ENCODE measurements at places on chromosomes 16 and 17. TPM values are rescaled to one million over a fixed set of nuclear protein-coding genes. Genes with fewer than 3 reads are reported as not detected.

DNA sequence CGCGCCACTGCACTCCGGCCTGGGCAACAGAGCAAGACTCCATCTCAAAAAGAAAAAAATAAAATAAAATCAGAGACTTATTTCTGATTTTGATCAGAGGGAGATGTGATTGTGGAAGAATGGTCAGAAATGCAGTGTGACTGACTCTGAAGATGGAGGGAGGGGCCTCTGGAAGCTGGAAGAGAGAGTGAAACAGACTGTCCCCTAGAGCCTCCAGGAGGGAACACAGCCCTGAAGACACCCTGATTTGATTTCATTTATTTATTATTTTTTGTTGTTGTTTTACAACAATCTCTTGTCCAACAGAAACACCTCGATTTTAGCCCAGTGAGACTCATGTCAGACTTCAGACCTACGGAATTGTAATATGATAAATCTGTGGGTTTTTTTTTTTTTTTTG is 26.1 kb downstream of the BCL7C start:
- no peak overlapping the region for H3K27ac ChIP-seq
- no peak overlapping the region for H3K4me3 ChIP-seq
- DNase-seq, result no peak
- H3K27me3 ChIP-seq, result no peaks in the 10 kb centered on the region
- H3K4me1 ChIP-seq, result no peaks in the 10 kb centered on the region

Gene MT1G
- not detected for total RNA-seq

DNA sequence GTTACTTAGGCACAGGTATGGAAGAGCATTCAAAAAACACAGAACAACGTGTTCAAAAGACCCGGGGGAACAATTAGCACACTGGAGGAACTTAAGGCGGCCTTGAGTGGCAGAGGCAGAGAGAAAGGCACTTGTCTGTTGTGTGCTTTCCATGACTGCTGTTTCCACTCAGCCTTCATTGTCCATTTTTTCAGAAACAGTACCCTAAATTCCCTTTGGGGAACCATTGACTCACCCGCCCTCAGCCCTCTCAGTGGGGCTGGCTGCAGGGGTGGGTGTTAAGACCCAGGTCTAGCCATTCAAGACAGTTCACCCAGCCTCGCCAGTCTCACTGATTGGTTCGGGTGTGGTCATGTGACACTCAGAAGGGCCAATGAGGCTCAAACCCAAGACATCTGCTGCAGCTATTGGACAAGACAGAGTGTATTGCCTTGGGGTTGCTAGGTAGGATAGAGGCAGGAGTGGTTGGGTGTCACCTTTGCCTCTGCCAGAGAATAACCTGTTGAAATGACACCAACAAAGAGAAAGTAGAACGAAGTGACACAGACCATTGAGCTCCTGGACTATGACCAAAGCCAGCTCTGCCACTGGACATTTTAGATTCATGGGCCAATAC is 19.6 kb upstream of the CEP20 start:
- H3K27ac ChIP-seq, result no peak overlapping the region
- H3K4me1 ChIP-seq, result no peaks in the 10 kb centered on the region
- H3K4me3 ChIP-seq, result no peak overlapping the region
- no peaks in the 10 kb centered on the region for H3K27me3 ChIP-seq
- H3K36me3 ChIP-seq, result no peaks in the 10 kb centered on the region

- no peak overlapping the region for H3K27ac ChIP-seq
- no peaks in the 10 kb centered on the region for H3K4me1 ChIP-seq
- no peak overlapping the region for H3K4me3 ChIP-seq
- H3K27me3 ChIP-seq, result no peaks in the 10 kb centered on the region
- no peak for DNase-seq
Measured at GRCh38 chr16:82331397-82331796, 161.4 kb upstream of the MPHOSPH6 start.

- H3K36me3 ChIP-seq, result no peaks in the 10 kb centered on the region
- H3K27ac ChIP-seq, result no peak overlapping the region
- H3K27me3 ChIP-seq, result no peaks in the 10 kb centered on the region
- no peak for DNase-seq
- no peak overlapping the region for H3K4me3 ChIP-seq
Measured at GRCh38 chr16:79005096-79005495, 595.4 kb downstream of the MAF start.

Gene PABPN1L
- not detected for total RNA-seq

DNA sequence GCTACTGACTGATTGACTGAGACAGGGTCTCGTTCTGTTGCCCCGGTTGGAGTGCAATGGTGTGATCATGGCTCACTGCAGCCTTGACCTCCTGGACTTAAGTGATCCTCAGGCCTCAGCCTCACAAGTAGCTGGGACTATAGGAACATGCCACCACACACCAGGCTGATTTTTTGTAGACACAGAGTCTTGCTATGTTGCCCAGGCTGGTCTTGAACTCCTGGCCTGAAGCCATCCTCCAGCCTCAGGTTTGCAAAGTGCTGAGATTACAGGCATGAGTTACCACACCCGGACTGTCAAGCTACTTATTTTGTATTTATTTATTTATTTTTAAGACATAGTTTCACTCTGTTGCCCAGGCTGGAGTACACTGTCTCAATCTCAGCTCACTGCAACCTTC is 55.2 kb downstream of the METTL16 start:
- H3K4me3 ChIP-seq, result no peak overlapping the region
- H3K27me3 ChIP-seq, result no peaks in the 10 kb centered on the region
- DNase-seq, result no peak
- H3K4me1 ChIP-seq, result no peaks in the 10 kb centered on the region
- peaks cover 1% of the 10 kb centered on the region for H3K36me3 ChIP-seq
- H3K27ac ChIP-seq, result no peak overlapping the region

Gene TEX14
- not detected for total RNA-seq

DNA sequence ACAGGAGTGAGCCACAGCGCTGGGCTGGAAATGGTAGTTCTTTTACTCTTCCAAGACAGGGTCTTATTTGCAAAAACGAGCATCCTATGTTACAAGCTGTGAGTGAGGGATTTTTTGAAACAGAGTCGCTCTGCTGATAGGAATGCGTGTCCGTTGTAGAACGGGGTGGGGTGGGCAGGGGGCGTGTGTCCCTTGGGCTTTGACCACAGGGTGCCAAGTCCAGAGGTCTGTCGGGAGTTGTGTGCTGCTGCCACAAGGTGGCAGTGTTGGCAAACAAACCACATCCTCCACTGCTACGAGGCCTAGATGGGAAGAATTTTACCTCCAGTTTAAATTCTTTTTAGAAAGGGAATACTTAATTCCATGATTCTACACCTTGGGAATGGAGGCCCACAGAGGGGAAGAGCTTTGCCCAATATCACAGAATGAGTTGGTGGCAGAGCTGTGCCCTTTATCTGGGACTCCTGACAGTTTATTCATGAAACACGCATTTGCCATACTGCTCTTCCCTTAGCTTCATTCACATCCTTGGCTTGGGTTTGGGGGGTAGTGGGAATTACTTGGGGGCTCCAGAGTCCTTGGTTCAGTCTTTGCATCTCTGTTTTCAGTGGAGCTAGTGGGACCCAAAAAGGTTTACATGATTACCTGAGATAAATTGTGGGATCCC is 30.6 kb upstream of the ETV4 start:
- H3K4me3 ChIP-seq, result no peak overlapping the region
- H3K27ac ChIP-seq, result no peak overlapping the region
- H3K27me3 ChIP-seq, result no peaks in the 10 kb centered on the region
- no peak for DNase-seq
- H3K36me3 ChIP-seq, result no peaks in the 10 kb centered on the region

GRCh38 chr16:52812678-52813556 is 239.8 kb downstream of the CHD9NB start:
- H3K36me3 ChIP-seq, result no peaks in the 10 kb centered on the region
- H3K27ac ChIP-seq, result no peak overlapping the region
- DNase-seq, result no peak
- H3K4me1 ChIP-seq, result no peaks in the 10 kb centered on the region
- H3K27me3 ChIP-seq, result no peaks in the 10 kb centered on the region
